ENCODE measurements at places on chromosomes 3 and 15.

- no peak for DNase-seq
Observed at GRCh38 chr3:130354430-130354829, 9.0 kb downstream of the COL6A5 start.

DNA sequence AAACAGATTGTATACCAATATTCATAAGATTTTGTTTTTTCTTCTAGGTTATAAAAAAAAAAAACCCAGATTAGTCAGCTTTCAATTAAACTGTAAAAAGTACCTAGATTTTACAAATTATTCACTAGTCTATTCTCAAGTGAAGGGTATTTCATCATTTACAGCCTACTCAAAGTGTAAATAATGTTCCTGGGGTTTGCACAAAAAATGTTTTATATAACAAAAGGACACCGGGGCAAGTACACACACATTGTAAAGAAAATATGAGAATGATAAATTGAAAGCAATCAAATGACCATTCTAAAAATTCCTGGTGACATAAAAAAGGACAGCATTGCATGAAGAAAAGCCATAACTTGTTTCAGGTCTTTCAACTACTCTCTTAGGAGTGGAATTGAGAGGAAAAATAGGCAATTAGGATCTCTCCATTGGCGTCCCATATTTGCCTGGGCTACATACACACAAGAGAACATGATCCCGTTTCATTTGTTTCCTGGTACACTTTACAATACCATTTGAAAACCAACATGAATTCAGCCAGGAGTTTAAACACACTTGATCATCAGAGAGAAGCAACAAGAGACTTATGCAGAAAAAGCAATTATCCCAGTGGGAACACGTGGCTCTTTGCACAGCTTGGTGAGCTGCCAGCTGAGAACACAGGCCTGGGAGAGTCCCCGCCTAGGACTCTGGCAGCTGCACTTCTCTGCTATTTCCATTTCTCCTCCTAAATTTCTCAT, 1039.2 kb downstream of the ROBO1 start:
- no peak for DNase-seq

DNA sequence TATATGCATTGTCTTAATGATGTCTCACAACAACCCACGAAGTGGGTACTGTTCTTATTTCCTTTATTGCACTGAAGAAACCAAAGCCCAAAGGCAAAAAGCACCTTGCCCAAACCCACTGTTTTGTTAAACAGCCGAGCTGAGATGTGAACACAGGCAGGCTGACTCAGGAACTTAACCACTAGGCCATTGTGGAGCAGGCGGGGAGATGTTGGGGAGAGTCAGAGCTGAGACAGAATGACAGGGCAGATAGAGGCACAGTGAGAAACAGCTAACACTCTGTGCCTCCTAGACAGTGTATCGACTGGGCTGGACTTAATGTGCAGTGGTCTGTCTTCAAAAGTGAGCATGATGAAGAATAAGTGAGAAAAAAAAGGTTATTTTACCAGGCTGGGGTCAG, 56.5 kb downstream of the RPLP1 start:
- no peak for DNase-seq

DNA sequence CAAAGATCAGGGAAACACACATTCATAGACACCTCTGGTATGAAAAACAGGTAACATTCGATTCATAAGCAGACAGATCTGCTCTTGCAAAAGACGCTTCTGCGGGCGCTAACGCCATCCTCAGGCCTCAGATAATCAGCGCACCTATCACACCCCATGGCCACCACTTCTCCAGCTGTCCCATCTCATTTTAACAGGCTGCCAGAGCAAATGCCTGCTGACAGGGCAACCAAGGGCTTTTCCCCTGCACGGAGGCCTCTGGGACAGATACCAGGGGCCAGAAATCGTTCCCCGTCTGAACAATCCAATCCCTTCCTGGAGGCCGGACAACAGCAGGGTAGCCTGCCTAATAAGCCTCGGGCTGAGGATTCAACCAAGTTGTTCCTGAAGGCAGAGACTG, 15.2 kb downstream of the ABCC5 start:
- DNase-seq = no peak

DNA sequence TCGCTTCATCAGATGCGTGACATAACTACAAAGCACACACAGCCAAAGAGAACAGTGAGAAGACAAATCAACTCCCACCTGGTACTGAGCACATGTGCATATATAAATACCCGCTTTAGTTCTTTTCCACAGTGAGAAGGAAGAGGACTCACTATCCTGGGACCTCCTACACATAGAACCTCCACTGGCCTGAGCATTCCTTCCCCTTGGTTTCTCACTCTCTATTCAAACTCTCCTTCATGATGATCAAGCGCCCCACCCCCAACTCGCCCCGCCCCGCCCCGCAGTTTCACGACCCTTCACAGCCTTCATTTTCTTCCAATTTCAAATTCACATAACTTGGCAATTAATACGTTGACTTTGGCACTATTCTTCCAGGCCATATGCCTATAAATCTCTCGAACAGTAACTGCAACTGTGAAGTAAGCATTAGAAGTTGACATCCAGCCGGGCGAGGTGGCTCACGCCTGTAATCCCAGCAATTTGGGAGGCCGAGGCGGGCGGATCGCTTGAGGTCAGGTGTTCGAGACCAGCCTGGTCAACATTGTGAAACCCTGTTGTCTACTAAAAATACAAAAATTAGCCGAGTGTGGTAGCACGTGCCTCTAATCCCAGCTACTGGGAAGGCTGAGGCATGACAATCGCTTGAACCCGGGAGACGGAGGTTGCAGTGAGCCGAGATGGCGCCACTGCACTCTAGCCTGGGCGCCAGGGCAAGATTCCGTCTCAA, 1.1 kb downstream of the RPS17 start:
- DNase-seq = no peak

All from stimulated activated CD4-positive, alpha-beta T cell treated with anti-CD3 and anti-CD28 coated beads, Interleukin-1b, Interleukin-23, amount 100 ng/mL, for 1 hour (primary cell).